ENCODE measurements at places on chromosomes 7 and 10.

DNA sequence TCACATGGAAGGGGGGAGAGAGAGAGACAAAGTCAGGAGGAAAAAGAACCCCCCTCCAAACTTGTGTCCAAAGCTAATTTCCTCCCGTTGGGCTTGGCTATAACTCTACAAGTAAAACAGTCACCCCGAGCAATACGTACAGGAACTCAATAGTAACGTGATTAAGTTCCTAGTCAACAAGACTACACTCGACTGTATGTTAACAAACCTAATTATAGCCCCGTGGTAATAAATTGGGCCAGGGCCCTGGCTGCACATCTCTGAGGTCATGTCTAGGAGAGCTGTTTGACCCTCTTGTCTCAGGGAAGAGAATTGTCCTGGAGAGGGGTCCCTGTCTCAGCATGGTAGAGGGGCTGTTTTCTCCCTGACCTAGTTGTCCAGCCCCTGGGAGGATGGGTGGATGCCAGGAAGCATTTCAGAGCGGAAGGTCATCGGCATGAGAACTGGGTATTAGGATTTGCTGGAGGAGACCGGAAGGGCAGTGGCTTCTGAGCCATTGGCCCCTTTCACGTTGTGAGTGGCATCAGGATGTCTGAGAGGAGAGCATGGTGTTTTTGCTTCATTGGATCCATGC lies 60.2 kb upstream of the COMTD1 start:
- DNase-seq, result no peak

- no peak for DNase-seq
Observed at GRCh38 chr10:113843972-113844485, 9.9 kb downstream of the DCLRE1A start.

DNA sequence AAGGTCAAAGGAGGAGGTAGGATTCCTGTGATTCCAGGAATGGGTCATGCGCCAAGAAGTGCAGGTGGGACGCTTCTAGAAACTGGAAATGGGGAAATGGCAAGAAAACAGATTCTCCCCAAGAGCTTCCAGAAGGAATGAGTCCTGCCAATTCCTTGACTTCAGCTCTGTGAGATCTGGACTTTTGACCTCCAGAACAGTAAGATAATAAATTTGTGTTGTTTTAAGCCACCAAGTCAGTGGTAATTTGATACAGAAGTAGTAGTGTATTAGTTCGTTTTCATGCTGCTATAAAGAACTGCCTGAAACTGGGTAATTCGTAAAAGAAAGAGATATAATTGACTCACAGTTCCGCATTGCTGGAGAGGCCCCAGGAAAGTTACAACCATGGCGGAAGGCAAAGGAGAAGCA lies 178.6 kb upstream of the GALNT17 start:
- no peak for DNase-seq

DNA sequence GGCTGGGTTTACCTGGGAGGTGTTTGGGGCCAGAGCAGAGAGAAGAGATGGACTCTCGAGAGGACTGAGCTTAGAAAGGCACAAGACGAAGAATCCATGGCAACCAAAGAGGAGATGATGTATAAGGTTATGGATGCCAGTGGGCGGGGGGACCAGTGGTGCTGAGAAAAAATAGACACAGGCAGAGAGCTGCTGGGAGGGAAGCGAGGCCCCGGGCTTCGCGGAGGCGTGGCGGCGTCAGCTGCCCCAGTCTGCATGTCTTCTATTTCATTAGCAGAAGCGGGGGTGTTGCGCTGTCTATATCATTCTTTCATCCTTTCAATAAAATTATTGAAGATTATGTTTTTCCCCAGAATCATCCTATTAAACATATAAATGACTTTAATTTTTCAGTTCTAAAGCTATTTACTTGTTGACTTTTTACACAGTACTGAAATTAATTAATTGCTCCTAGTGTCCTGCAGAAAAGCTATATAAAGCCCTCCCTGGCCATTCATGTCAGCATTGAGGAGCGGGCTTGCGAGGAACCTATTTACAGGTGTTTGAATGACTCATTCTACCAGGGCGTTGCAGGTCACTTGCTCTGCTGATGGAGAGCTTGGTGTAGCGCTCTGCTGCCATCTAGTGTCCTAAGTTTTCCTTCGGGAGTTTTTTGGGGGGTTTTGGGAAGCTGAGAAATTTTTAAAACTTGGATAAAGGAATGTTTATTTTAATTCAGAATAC lies 42.9 kb upstream of the BHLHA15 start:
- DNase-seq, result peak; percentile 64

GRCh38 chr10:106917452-106918055 lies 247.0 kb downstream of the SORCS1 start:
- DNase-seq, result no peak

DNA sequence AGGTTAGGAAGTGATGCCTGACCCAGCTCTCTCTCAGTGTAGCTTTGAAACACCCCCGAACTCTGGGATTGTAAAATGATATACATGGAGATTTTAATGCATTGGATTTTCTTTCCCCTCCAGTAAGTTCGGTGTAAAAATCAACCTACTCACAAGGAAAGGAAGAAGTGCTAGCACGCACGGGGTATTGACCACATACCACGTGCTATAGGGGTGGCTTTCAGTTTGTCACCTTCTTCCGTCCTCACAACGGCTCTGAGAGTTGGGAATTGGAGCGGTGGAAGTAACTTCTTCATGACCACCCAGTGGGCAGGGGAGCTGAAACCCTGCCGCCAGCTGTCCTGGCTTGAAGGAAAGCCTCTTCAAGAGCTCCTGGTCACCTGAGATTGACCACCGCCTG lies 149.4 kb upstream of the PRR15 start:
- no peak for DNase-seq

DNA sequence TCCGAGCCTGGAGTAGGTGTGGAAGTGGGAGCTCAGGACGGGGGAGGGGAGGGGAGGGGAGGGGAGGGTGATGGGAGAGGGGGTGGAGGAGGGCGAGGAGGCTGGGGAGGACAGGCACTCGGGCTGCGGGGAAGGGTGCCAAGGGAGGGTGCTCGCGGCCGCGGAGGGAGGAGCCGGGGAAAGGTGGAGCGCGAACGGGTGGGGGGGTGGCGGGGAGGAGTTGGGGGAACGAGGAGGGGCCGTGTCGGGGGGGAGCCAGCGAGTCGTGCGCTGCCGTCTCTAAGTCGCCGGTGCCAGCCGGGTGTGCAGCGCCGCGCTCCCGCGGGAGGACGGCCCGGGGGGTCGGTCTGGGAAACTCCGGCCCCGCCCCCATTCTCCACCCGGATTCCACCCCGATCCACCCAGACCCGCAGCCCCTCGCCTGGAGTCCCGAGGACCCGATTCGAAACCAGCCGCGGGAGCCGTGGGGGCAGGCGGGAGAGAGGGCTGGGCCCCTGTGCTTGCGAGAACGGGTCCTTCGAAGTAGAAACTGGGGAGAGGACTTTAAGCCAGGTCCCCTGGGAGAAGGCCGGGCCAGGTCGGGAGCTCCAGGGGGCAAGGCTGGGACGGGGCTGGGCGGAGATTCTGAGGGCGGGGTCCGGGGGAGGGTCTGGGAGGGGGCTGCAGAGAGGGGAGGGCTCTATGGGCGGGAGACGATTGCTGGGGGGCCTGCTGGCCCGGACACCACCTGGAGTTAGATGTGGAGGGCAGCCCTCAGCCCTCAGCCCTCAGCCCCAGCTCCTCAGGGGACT lies at the start of gene ZNF467:
Gene ZNF467 (minus strand): TSS at position 143 of the 791 bp plus-strand sequence. CDS start 2,556 bp downstream, outside the sequence.
- DNase-seq, result peak; percentile 41

All from EH (cell line).